ENCODE measurements at places on chromosomes 2 and 18.

- no peak for DNase-seq
Observed at GRCh38 chr18:24396082-24396633, 1.5 kb downstream of the OSBPL1A start.

DNA sequence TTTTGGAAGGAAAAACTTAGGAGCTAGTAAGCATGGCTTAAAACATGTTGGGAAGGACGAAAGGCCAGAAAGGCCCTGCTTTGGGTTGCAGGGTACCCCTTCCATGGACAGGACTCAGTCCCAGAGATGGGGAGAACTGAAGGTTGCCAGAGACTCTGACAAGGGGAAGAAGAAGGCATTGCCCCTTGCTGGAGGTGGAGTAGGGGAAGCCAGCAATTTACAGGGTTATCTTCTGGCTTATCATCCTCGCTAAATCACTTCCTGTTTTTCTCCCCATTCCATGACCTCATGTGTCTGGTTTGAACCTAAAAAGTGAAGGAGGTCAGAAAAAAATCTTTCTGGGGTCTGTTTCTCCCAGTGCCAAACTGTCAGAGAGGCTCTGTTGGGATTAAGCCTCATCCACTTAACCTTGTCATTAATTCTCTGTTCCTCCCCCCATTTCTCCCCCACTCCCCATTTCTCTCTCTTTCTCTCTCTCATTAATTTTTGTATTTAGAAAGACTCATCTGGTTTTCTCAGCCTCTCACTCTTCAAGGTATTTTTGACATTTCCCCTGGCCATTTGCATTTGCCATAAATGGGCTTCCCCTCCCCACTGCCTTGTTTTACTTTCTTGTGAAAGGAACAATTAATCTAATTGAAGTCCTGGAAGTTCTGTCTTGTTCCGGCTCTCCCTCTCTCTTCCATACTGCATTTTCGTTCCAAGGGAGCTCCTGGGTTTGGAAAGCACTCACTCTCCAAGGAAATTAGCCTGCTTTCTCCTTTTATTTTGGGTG is 17.4 kb downstream of the NRP2 start:
- DNase-seq = no peak

GRCh38 chr2:134934150-134934549 is 15.5 kb downstream of the CCNT2 start:
- no peak for DNase-seq

GRCh38 chr18:55314031-55314430 is 274.0 kb downstream of the TCF4 start:
- DNase-seq = no peak

GRCh38 chr2:172100935-172101820 is 1.5 kb downstream of the DLX2 start:
- DNase-seq = peak; percentile 35

- no peak for DNase-seq
Observed at GRCh38 chr2:108239786-108240185, at the start of gene SULT1C3. SULT1C3 (plus strand) TSS chr2:108239968; CDS start chr2:108247195, 7,227 bp downstream.

DNA sequence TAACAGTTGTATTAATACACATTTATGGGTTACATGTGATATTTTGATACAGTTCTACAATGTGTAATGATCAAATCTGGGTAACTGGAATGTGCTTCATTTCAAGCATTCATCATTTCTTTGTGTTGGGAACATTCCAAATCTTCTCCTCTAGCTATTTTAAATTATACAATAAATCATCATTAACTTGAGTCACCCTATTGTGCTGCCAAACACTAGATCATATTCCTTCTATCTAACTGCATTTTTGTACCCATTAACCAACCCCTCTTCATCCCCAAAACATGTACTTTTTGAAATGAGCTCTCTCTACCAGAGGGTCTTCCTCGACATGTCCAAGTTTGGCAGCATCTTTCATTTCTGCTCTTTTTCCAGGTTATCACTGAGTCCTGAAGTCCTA is 81.1 kb upstream of the TTC39C start:
- DNase-seq = no peak

DNA sequence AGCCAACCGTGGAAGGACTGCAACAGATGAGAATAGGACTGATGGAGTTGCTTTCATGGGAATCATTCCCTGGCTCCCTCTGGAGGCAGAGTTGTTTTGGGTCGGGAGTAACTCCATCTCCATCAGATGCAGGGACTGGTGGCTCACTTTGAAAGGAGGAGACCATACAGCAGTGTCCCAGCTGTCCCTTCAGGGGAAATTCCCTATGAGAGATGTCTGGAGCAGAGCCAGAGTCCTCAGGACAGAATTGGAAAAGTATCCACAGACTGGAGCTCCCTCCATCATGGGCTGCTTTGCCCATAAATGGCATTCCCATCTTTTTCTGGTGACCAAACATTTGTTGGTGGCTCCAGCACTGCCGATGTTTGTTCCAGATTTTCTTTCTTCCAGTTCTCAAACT is 144.3 kb downstream of the NCK2 start:
- DNase-seq = no peak

DNA sequence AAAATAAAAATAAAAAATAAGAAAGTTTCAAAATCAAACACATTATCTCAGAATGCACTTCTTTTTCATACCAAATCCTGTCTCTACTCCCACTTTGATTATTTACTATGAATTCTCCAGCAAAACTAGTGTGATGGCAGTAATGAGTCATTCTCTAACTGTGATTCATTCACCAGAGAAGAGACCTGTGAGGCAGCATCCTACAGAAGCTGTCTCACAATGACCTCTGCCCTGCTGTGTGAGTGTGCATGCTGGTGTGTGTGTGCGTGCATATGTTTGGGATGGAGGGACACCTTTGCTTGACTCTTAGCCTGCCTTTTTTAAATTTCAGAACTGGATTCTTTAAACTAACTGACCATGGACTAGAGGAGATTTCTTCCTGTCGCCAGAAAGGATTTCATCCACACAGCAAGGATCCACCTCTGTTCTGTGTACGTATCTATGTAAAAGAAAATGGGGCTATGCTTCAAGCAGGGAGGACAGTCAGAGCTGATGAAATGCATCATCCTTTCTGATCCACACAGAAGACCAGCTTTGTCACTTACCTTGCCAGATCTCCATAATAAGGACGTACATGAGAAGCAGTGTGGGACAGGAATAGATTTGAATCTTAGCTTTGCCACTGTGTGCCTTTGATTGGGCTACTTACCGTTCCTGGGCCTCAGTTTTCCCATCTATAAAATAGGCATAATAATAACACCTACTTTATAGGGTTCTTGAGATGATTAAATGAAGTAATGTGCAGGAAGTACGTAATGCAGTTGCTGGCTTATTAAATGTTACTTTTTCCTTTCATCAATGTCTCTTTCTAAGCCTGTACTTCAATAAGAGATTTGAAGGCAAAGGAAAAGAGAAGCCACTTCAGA is 31.2 kb downstream of the STAMBP start:
- peak; percentile 57 for DNase-seq

GRCh38 chr2:11998626-11999378 is 252.4 kb downstream of the LPIN1 start:
- DNase-seq = no peak

- DNase-seq = no peak
Observed at GRCh38 chr18:63119647-63120046, 199.9 kb downstream of the BCL2 start.

Data from foreskin keratinocyte (primary cell).